IPS-NIHi11 (cell line): ENCODE measurements at places on chromosomes 13 and 19.

GRCh38 chr13:52850396-52851136 is 2.1 kb upstream of the PCDH8 start:
- DNase-seq = peak; percentile 85

- DNase-seq = no peak
Observed at GRCh38 chr19:14346279-14346678, 35.0 kb upstream of the ADGRE5 start.

DNA sequence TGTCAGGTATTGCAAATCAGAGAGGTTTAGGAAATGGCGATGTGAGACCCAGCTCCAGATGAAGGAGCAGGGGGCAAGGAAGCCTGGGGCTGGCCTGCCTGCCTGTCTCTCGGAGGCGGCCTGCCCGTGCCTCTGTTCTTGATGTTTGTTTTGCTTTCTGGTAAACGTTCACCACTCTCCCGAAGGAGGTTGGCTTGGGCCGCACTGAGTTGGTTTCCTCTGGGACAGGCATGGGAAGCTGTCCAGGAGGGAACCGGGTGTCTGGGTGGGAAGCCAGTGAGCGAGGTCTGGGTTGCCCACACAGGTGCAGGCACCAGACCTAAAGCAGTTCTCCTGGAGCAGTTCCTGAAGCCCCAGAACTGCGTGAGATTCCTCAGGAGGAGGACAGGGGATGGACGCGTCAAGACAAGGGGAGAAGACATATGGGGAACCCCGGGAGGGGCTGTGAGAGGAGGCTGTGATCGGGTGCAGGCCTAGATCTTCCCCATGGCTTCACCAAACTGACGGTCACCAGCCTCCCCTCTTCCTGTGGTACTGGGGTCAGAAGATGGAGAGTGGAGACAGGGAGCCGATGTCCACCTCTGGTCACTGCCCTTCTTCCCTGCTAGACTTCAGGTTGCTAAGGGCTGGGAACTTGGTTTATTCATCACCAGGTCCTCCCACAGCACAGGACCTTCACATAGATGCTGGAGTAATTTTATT is 15.2 kb downstream of the COL4A2 start:
- DNase-seq = no peak

DNA sequence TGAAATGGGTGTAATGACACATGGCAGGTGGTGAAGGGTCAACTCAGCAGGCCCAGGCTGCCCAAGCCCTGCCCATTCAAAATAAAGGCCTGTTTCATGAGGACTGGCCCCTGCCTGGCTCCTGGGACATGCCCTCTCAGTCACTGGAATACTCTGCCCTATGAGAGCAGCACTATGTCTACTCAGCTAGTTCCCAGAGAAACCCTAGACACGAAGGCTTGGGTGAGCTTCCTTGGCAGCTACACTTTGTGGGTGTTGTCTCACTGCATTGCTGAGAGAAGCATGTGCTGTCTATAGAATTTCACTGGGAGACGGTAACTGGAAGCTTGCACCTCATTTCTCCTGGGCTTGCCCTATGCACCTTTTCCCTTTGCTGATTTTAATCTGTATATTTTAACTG is 752.8 kb downstream of the LIG4 start:
- DNase-seq = no peak

- no peak for DNase-seq
Observed at GRCh38 chr19:12838886-12839756, 806 bp downstream of the MAST1 start.

DNA sequence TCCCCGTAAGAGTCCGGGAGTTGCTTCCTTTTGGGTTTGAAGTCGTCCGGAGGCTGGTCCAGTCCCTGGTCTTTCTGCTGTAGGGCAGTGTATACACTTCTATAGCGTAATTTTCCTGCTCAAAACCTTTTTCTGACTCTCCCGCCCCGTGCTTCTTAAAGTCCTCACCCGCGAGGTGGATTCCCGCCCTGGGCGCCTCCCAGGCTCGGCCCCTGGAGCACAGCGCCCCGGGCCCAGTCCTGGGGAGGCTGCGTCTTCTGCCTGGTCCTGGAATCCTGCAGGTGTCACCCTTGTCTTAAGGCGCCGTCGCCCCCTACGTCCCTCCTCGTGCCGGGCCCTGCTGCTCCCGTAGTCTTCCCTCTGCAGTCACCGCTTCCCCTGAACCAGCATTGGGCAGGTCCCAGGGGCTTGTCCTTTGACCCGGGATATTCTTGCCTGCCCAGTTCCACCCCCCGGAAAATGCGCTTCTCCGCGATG is 34.4 kb upstream of the ZNF808 start:
- DNase-seq = peak; percentile 67

GRCh38 chr19:48244281-48244680 is 11.4 kb downstream of the CARD8 start:
- DNase-seq = no peak

DNA sequence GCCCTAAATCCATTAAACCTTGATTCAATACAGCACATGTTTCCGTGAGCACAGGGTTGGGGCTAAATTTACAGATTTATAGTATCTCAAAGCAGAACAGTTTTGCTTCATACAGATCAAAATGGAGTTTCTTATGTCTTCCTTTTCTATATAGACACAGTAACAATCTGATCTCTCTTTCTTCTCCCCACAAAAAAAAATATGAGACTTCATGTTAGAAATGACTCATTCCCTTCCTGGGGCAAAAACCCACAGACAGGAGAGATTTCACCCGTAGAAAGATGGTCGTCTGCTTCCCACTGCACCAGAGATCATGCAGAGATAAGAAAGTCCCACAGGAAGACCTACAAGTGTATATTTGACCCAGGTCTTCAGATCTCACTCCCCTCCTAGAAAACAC is 7.7 kb upstream of the ZNF611 start:
- no peak for DNase-seq

DNA sequence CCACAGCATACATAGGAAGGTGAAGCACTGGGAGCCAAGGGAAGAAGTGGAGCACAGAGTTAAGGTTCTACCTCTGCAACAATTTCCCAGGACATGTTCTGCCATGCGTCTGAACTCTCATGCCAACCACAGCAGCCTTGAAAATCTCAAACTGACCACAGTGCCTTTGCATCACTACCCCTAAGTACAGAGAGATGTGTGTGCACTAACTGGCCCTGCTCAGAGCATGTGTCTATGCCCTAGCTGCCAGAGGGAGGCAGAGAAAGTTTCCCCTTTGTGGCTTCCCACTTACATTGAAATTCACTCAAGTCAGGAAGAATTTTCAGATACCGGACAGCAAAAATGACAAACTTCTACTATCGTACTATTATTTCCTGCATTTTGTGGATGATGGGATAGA is 26.8 kb upstream of the WDFY2 start:
- DNase-seq = no peak

- DNase-seq = peak; percentile 49
Observed at GRCh38 chr13:48580185-48580803, 47.4 kb upstream of the RCBTB2 start.

DNA sequence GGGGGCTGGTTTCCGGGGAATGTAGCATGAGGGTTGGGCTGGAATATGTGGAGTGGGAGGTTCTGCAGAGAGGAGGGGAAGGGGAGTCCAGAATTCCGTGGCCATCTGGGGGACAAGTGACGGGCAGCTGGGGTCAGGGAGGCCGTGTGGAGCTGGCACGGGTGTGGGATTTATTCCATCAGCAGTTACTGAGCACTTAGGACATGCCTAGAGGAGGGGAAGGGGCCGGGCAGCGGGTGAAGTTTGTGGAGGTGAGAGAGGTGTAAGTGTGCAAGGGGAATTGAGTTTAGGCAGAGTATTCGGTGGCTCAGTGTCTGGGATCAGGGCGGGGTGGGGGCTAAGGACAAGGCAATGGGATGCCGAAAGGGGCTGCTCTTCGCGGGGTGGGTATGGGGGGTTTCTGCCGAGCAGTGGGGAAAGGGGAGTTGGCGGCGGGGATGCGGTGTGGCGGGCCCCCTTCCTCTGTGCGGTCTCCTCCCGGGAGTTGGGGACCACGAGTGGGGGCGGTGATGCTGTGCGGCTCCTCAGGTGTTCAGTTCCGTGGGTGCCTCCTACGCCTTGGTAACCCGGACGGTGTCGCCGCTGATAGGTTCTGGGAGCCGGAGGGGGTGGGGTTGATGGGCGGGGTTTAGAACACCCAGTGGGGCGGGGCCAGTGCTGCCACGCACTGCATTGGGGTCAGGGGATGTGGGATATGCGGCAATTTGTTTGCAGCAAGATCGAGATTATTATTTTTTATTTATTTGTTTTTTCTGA is 5.4 kb downstream of the CCDC61 start:
- peak; percentile 91 for DNase-seq

- DNase-seq = no peak
Observed at GRCh38 chr13:77479326-77479725, 56.2 kb upstream of the SCEL start.

GRCh38 chr13:103009051-103009840 is 57.0 kb downstream of the SLC10A2 start:
- DNase-seq = no peak

DNA sequence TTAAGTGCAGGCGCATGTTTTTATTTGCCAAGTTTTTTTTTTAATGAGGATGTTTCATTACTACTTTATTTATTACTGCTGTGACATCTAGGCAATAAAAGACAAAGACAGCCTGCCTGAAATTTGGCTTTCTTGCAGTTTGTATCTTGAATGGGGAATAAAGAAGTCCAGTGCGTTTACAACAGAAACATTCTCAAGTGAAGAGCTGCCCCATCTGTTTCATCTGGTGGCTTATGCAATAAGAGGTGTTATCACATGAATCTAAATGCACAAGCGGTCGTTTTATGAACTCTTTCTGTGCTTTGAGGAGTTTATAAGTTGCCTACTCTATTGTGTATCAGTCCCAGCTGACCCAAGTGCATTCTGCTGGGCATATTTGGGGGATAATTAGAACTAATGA is 12.6 kb upstream of the MAB21L1 start:
- no peak for DNase-seq

- no peak for DNase-seq
Observed at GRCh38 chr19:33235996-33236350, 10.3 kb upstream of the SLC7A10 start.

- no peak for DNase-seq
Observed at GRCh38 chr13:91540158-91540736, 141.8 kb downstream of the GPC5 start.

DNA sequence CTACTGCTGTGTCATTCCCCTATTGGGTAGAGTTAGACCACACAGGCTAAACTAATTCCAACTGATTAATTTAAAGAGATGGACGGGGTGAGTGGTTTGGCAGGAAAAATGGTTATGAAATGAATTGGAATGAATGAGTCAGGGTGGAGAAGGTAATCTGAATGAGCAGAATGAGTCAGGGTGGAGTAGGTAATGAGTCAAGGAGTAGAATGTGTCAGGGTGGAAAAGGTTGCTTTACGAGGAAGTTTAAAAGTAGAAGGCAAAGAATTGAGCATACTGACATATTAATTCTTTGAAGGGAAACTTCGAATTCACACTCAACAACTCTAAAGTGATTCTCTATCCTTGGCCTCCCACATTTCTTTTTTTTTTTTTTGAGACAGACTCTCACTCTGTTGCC is 12.7 kb upstream of the ZNF121 start:
- DNase-seq = no peak

DNA sequence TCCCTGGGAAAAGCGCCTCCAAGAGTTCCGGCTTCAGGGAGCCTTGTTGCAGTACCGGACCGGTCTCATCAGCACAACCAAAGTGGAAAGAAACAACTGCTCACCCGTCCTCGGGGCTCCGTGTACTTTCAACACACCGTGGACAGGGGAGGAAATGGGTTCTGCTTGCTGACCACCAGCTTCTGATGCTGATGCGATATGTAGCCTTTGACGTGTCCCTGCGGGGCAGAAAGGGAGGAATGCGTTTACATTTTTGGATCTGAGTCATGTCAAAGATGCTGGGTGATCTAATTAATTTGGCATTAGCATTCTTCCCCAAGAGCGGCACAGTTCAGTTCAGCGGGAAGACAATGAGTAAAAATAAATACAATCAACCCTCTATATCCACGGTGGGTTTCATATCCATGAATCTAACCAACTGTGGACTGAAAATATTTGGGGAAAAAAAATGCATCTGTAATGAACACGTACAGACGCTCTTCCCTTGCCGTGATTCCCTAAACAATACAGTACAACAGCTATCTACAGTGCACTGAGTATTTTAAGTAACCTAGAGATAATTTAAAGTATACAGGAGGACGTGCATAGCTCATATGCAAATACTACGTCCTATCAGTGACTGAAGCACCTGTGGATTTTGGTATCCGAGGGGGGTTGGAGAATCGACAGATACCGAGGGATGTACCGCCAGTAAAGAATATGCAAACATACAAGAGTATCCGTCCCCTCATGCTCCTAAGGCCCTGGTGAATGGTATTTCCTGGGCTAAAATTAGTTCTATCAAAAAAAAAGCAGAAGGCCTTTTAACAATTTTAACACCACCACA is 19.8 kb downstream of the PROZ start:
- no peak for DNase-seq
